ENCODE measurements at places on chromosomes 12 and 14.

GRCh38 chr14:87148655-87149054 lies 844.3 kb downstream of the GALC start:
- no peak for DNase-seq

- no peak for DNase-seq
These were observed 53.1 kb downstream of the KCNA1 start for GRCh38 chr12:4962539-4963486.

GRCh38 chr14:68248481-68249255 lies 429.1 kb downstream of the RAD51B start:
- DNase-seq, result no peak

- no peak for DNase-seq
These were observed 25.7 kb downstream of the SLC4A8 start for GRCh38 chr12:51450333-51450732.

GRCh38 chr14:63383776-63384367 lies 65.1 kb upstream of the GPHB5 start:
- no peak for DNase-seq

DNA sequence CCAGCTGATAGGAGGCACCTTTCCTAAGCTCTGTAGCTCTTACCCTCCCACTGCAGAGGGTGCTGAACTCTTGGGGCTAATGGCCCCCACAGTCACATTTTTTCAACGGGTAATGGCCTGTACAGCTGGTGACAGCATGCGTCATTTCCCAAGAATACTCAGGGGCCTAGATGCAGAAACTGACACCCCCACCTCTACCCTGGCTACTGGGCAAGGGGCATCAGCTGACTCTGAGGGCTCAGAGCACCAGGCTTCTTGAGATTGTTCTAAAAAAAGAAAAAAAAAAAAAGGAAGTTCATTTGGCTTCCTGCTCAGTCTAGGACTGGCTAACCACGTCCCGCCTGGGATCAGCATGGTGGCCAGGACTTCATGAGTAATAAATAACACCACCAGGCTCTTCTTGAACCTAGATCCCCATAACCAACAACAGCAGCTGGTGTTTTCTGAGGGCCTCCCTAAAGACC lies 35.2 kb downstream of the ZFP36L1 start:
- DNase-seq, result no peak

DNA sequence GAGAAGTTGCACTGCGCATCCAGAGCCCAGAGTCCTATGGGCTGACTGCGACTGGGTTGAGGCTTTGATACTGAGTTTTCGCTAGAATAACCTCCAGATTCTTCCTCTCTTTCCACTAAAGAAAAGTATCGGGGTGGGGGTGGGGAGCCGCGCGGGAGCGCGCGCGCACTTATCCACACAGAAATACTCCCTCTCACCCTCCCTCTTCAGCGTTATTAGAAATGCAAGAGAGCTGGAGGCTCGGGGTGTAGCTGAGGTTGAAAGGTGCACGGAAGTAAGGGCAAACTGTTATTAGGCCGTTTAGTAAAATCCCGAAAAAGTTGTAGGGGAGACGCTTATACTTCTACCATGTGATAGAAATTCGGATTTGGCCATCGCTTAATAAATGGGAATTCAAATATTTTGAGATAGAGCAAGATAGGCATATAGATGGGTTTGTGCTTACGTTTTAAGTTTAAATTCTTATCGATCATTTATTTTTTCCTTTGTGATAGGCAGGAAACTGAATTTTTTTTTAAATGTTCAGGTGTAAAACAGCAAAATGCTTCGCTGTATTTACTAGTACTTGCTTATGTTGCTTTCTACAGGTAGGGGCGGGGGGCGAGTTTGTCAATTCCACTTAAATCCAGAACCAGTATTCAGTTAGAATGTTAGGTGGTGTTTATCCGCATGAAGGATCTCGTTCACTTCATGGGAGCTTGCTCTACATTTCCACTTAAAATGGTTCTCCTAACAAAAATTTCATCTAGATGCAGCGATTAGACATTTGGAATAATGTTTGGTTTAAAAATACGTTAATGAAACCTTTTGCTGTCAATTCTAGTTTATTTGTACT lies 1.1 kb downstream of the ARHGAP5 start:
- DNase-seq, result no peak

- no peak for DNase-seq
These were observed 392.7 kb downstream of the RPS29 start for GRCh38 chr14:49193332-49194065.

- DNase-seq, result no peak
These were observed 93.8 kb downstream of the GALC start for GRCh38 chr14:87899228-87899627.

GRCh38 chr14:22492622-22493542 lies 96.1 kb downstream of the DAD1 start:
- no peak for DNase-seq

DNA sequence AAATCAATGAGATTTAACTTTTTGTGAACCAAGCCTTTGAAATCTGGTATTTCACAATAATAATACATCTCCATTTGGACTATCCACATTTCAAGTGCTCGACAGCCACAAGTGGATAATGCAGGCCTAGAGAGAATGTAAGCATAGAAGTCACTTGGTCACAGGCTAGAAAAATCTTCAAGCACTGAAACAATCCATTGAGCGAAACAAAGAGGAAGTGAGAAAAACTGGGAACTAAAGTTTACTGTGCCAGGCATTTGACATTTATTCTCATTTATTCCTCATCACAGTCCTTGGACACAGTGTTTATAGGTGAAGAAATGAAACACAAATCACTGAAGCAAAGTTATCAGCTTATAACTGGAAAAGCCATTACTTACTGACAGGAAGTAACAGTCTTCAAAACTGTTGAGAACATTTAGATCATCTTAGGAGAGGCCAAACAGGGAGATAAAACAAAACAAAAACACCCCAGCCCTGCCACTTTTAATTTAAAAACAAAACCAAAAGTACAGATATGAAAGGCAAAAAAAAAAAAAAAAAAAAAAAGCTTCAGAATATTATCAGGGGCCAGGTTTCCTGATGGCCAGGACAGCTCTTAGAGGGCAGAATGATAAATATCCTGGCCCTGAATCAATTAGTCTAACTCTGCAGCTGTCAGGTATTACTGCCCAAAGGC lies 29.2 kb downstream of the GNS start:
- DNase-seq, result no peak

GRCh38 chr14:22928237-22929103 lies 706 bp downstream of the PRMT5 start:
- no peak for DNase-seq

DNA sequence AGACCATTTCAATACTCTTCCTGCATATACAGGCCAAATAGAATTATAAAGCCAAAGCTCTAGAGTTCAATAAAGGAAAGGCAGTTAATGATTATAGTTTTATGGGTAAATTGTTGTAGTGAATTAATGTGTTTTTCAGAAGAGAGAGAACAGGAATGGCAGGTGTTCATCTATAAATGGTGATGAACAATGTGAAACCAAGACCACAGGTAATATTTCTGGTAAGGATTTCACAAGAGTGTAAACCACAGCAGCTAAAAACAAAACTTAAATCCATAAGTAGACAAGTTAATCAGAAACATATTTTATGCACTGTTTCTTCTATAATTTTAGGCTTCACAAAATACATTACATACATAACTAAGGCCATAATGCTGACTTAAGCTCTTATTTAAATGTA lies 204.4 kb downstream of the SYT1 start:
- DNase-seq, result no peak

DNA sequence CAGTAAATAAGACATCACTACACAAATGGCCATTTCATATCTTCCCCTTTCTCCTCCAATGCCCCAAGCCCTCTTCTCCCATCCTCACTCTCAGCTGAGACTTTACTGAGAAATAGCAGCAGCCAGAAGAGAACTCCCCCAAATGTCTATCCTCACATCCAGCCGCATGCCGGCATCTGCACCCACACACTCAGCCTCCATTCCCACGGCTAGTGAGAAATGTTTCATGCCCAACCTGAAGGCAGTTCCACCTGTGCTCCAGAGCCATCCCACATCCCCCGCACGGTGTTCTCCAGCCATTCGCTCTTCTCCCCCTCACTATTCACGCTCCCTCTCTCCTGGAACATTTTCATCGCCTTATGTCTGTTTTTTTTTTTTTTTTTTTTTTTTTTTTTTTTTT lies 208.7 kb upstream of the DIO3 start:
- DNase-seq, result no peak

- DNase-seq, result no peak
These were observed 426.6 kb downstream of the EGLN3 start for GRCh38 chr14:33524244-33524643.

DNA sequence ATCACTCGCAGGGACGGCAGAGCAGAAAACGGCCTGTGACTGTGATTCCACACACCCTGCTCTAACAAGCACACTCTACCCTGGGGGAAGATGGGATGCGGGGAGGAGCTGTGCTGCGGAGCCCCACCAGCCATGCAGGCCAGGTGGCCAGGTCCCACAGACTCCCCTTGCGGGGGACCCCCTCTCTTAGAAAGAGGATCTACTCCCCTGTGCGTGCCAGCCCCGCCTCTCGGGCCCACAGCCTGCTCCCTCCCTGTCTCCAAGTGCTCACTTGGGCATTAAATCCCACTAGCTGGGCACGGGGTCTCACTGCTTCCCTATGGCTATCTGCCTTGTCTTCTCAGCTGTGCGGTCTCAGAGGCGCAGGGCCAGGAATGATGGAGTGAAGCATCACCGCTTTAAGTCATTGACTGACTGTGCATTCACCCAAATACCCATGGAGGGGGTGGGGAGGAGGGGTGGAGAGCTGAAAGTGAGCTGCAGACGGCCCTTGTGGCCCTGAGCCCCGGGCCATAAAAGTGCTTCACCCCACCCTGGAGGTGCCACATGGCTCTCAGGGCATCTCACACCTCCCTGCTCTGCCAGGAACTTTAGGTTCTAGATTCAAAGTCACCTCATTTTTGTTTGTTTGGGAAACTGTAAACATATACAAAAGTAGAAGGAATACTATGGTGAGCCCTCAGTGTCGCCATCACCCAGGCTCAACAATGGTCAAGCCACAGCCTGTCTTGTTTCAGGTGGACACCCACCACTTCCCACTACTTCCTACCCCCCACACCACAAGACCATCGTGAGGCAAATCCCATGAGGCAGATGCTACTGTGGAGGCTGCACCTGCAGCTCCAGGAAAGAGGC lies 9.4 kb downstream of the STX2 start:
- no peak for DNase-seq

- DNase-seq, result no peak
These were observed 16.0 kb downstream of the FOS start for GRCh38 chr14:75294649-75295033.

- DNase-seq, result no peak
These were observed 128.9 kb downstream of the FOXN3 start for GRCh38 chr14:89288114-89288513.

DNA sequence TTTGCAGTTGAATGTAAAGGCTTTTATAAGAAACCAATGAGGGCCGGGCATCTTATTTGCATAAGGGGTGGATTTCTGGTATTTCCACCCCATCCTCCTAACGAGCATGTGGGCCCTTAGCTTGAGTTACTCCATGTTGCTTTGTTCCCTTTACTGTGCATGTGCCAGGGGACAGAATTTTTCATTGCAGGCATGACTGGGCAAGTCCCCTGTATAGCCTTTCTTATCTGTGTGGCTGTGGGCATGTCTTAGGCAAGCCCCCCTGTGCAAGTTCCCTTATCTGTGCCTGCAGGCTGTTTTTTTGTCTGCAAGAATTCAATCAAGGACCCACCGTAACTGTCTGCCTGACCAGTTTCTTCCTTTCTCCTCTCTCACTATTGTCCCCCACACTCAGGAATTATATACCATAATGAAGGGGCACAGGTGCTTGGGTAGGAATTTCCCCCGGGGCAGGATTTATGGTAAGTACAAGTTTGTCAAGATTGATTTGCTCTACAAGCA lies 152.2 kb upstream of the CNOT2 start:
- DNase-seq, result no peak

- no peak for DNase-seq
These were observed 15.7 kb upstream of the KDM2B start for GRCh38 chr12:121596526-121596925.

DNA sequence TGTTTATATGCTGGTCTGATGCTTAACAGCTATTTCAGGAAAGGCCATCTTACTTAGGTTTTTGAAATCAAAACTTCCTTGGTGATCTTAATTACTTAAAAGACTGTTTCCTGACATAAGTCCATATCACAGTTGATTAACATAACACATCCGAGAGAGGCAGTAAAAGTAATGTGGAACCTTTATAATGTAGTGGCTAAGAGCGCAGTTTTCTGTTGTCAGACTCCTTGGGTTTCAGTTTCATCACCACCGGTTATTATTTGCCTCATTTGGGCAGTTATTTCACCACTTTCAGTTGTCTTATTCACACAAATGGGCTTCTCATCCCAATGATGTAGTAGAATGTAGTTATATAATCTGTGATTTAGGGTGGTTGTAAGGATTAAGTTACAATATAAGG lies 30.9 kb downstream of the TBC1D15 start:
- DNase-seq, result no peak

GRCh38 chr12:50728841-50729240 lies 35.1 kb upstream of the ATF1 start:
- DNase-seq, result no peak

Measured in activated CD4-positive, alpha-beta T cell treated with anti-CD3 and anti-CD28 coated beads for 24 hours (primary cell).